ENCODE measurements at places on chromosomes 5 and 9.
A peak's percentile ranks its signal among the peaks of the same experiment; 100 is the strongest.

DNA sequence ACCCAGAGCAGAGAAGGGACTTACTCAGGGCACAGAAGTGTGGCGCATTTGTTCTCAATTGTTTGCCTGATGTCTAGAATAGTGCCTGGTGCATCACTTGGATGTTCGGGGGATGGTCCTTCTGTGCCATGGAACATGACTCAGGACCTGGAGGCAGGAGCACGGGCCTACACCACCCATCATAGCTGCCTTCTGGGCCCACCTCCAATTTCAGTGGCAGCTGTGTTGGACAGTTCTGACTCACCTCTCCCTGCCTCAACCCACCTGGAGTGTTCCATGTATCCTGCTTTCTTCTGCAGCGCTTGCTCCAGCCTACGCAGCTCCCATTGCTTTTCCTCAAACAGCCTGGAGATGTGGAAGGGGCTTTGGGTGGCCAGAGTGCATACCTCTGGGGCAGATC, 12.5 kb upstream of the CXCL14 start:
- peak; percentile 62 for DNase-seq

DNA sequence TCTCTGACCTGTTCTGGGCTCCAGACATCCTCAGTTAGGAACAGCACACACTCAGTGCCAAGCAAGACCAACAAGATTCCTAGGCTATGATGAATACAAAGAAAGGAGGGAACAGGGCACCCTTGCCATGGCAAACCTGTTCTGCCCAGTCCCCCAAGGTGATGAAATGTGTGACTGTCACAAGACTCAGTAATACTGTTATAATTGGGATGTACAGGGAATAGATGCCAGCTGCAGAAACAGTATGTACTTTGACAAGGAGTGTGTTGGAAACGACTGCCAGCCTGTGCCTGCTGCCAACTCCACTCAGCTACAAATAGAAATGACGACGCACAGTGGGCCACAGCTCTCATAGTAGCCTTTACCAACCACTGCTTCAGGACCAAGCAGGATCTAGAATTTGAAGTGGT, 453.0 kb downstream of the EFNA5 start:
- peak; percentile 90 for DNase-seq

DNA sequence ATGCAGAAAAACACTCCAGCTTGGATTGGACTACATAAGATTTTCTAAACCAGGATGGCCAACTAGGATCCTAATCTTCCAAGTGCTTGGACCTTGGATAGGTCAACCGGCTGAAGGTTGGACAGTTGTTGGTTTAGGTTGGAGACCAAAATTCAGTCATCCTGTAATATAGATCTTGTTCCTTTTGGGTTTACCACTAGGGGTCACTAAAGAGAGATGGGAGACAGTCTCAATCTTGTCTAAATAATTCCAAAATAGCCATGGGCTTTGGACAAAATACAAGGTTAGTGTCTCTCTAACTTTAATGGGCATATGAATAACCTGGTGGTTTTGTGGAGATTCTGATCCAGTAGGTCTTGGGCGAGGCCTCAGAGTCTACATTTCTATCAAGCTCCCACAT, 148.7 kb upstream of the ERCC6L2 start:
- peak; percentile 14 for DNase-seq

DNA sequence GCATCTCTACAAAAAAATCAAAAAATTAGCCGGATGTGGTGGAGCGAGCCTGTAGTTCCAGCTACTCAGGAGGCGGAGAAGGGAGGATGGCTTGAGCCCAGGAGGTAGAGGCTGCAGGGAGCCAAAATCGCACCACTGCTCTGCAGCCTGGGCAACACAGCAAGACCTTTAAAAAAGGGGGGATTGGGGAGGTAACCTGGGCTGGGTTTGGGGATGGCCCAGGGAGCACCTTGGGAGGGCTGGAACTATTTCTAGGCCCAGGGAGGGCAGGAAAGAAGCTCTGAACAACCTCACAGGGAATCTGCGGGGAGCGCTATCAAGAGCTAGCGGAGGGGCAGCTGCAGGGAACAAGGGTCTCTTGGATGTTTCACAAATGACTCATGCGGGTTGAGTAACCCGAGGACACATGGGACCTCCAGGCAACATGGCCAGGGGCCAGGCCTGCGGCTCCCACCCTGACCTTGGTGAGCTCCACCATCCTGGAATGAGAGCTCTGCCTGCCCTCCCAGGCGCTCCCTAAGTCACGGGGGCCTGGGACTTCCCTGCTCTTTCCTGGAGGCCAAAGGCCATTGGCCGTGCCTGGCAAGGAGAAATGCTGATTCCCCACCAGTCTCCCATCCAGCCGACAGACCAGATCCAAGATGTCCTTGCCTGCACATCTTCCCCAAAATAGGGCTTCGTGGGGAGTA, 23.4 kb downstream of the SARDH start:
- no peak for DNase-seq

- DNase-seq, result no peak
Measured at GRCh38 chr5:179497636-179498340, 52.6 kb upstream of the RUFY1 start.

GRCh38 chr9:126591922-126592321, 21.8 kb upstream of the LMX1B start:
- no peak for DNase-seq

DNA sequence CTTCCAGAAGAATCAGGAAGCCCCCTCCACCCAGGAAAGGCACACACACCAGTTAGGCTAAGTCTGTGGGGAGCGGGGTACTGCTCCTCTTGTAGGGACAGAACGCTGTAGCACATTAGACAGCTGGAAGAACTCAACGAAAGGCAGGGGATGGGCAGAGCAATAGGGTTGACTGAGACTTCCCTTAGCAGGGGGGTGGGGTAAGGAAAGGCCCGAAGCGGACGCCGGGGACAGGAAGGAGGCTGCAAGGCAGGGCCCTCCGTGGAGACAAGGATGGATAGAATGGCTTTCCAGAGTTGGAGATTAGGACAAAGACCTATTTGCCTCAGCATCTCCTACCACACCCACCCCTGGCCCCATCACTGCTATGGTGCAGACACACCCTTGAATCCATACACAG, 14.3 kb downstream of the CNTFR start:
- DNase-seq, result no peak

GRCh38 chr5:143713047-143714003, 98.6 kb upstream of the HMHB1 start:
- DNase-seq, result no peak

Measured in mammary epithelial cell (primary cell).